ENCODE measurements at places on chromosomes 1 and 21.

DNA sequence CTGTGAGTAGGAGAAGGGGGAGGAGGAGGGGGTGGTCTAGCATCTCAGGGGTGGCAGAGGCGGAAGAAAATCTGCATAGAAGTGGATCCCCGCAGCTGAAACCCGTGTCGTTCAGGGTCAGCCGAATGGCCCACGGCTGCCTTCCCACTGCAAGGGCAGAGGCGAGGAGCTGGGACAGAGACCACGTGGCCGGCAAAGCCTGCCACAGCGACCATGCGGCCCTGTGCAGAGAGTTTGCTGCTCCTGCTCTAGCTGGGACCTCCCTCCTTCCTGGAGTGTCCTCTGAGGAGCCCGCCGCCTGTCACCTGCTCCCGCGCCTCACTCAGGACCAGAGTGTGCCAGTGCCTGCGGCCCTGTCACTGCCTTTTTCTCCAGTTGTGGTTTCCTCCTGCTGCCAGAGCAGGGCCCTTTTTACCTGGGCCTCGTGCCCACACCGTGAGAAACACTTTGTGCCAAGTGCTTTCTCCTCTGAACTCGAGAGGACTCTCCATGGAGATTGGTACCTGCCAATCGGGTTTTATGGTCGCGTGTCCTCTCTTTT lies 5.4 kb upstream of the TRPM2 start:
- DNase-seq: no peak

- DNase-seq: no peak
Measured at GRCh38 chr1:155801149-155801548, 55.9 kb downstream of the GON4L start.

GRCh38 chr1:174584071-174584470 lies 136.3 kb downstream of the GPR52 start:
- DNase-seq: no peak

DNA sequence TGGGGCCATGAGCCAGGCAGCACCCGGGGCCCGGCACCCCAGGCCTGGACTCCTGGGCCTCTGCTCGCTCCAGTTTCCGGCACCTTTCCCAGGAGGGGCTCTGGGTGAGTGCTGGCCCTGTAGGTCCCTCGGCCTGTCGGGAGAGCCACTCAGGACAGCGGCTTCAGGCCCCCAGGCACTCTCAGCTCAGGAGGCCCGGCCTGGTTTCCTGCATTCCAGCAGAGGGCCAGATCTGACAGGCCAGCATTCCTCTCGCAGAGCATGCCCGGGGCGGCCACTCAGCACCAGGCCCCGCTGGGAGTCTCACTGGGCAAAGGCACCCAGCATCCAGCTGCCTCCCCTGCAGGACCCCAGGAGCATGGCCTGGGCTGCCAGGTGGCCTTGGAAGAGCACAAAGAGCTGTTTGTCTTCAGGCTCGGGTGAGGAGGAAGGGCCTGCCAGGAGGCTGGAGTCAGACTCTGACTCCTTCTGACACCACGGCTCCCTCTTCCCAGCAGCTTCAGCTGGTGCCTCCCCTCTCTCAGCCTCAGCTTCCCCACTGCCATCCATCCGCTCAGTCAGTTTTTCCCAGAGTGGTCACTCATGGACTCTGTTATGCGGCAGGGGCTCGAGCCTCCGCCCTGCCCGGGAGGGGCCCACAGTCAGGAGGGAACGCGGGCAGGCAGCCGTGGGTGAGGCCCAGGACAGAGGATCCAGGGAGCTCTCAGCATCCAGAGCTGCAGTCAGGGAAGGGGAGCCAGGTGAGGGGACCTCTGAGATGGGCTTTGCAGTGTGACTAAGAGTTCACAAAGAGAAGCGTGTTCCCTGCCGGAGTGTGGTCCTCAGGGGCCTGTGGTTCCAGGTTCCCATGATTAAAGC lies 51.7 kb downstream of the WNT9A start:
- peak; percentile 88 for DNase-seq

- no peak for DNase-seq
Measured at GRCh38 chr1:211148366-211148765, 14.4 kb upstream of the KCNH1 start.

- no peak for DNase-seq
Measured at GRCh38 chr1:4668743-4669700, 14.6 kb downstream of the AJAP1 start.

DNA sequence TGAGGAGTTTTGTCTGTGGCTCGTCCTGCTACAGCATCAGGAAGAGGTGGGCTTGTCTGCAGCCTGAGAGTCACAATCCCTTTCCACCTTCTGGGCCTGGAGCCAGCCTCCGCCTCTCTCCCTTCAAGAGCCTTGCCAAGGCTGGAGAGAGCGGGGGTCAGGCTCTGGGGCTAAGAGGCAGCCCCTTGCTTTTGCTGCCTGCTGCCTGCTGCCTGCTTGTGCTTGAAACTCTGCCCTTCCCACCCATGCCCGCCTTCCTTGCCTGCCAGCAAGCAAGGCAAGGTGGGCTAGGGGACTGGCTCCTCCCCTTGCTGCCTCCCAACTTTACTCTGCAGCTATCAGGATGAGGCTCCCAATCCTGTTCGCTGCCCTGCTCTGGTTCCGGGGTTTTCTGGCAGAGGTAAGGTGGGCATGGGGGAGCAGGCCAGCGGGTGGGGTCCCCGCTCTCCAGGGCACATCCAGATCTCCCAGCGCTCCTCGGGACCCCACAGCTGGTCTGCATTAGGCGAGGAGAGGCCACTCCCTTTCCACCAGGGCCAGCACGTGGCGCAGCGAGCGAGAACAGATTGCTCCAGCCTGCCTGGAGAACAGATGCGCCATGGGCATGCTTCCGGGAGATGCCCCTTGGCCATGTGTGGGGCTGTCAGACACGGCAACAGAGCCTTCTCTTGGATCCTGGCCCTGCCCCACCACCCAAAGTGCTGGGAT lies 7.5 kb upstream of the PTPN7 start:
- no peak for DNase-seq

DNA sequence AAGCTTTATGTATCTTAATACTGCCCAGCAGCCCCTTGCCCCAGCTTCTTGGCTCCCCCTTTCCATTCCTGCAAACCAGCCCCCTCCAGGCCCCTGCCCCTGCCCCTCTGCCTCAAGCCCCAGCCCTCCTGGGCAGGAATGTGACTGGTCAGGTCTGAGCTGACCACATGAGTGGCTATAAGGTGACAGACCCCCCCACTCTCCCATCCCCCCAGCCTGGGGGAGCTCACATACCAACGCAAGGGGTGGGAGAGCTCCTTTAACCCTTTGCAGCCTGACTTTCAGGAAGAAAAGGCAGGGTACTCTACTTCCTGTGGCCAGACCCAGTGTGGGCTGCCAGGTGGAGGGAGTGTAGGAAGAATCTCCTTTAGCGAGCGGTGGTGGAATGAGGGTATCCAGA lies 33.2 kb downstream of the AHDC1 start:
- DNase-seq: no peak

- DNase-seq: no peak
Measured at GRCh38 chr1:53473463-53473862, 14.3 kb downstream of the DMRTB1 start.

- peak; percentile 45 for DNase-seq
Measured at GRCh38 chr1:30284728-30285475, 438.5 kb downstream of the MATN1 start.

DNA sequence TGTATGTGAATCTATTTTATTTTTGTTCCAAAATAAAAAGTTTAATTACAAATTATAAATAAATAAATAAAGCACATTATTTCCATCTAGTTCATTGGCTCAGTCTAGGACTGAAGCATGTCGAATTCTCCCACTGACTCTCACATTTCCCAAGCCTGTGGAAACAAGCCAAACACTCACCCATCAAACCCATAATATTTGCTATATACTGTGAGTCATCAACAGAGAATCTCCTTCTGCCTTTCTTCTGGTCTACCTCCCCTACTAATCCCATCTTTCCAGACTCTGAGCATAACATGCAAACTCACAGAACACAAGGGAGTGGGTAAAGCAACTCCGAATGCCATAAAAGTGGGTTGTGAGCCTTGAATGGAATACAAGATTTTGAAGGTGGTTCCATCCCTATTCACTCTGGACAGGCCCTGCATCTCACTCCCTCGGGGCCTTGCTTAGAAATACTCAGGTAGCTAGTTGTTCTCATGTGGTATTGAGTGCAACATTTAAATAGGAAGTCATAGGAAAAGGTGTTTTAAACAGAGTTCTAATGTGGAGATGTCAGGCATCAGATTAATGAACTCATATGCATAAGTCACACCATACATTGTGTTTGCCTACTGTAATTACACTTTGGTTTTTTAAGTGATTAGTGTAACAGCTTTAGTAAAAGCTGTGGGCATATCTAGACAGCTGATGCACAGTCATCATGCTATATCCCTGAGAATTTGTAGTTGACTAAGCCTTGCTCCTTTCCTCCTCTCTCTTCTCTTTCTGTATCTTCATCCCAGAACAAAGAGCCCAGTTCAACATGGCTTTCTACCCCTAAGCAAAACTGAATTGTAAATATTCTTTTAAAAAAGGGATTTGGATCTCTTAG lies 47.0 kb downstream of the F5 start:
- DNase-seq: no peak

DNA sequence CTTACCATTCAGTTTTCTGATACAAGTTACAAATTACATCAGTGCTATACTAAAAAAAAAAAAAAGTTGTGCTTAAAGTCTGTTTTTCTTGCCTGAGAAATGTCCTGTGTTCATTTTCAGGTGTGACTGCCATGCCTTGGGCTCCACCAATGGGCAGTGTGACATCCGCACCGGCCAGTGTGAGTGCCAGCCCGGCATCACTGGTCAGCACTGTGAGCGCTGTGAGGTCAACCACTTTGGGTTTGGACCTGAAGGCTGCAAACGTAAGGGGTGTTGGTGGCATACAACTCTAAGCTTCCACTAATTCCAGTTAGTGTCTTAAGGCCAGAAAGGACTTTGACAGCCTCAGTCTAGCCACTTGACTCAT lies 60.1 kb upstream of the LAMC2 start:
- DNase-seq: no peak

DNA sequence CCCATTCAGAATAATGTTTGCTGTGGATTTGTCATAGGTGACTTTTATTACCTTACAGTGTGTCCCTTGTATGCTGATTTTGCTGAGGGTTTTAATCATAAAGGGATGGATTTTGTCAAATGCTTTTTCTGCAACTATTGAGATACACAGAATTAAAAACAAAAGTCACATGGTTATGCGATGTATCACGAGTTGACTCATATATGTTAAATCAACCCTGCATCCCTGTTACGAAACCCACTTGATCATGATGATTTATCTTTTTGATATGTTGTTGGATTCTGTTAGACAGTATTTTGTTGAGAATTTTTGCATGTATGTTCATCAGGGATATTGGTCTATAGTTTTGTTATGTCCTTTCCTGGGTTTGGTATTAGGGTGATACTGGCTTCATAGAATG lies 10.7 kb upstream of the OR2T34 start:
- no peak for DNase-seq

GRCh38 chr1:168295411-168296114 lies 14.9 kb downstream of the TBX19 start:
- no peak for DNase-seq

DNA sequence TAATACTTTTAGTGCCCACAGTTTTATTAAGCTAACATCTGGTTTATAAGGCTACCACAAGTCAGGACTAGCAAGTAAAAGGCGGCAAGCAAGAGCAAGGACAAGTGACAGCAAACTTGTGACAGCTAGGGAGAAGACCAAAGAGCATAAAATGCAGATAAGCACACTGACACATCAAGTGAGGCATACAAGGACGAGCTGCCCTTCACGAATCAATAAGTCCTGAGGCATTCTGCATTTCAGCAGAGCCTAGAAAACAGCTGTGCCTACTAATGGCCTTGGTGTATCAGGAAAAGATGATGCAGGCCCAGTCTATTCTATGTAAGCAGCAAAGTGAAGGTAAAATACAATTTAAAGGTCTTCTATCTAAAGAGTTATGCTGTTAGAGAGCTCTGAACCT lies 74.8 kb downstream of the KRTAP19-8 start:
- no peak for DNase-seq

GRCh38 chr1:206864939-206865671 lies at the start of gene IL20:
IL20 (plus strand) TSS chr1:206865623; CDS start chr1:206865853, 230 bp downstream.
- no peak for DNase-seq

DNA sequence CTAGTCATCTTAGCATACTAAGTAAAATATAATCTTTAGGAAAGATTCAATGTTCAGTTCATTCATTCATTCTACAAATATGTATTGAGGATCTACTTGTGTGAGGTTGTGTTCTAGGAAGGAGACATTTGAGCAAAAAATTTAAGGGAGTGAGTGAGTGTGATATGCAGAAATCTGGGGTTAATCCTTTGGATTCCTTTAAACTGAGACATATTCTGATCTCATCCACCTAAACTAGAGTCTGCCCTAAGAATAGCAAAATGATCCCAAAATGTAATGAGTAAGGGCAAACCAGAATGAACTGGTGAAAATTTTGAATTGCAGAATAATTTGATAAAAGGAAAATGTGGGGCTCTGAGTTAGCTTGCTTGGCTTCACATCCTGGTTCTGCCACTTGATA lies 8.6 kb downstream of the UBE2U start:
- DNase-seq: no peak

GRCh38 chr1:115648717-115649691 lies 7.2 kb downstream of the VANGL1 start:
- DNase-seq: no peak

DNA sequence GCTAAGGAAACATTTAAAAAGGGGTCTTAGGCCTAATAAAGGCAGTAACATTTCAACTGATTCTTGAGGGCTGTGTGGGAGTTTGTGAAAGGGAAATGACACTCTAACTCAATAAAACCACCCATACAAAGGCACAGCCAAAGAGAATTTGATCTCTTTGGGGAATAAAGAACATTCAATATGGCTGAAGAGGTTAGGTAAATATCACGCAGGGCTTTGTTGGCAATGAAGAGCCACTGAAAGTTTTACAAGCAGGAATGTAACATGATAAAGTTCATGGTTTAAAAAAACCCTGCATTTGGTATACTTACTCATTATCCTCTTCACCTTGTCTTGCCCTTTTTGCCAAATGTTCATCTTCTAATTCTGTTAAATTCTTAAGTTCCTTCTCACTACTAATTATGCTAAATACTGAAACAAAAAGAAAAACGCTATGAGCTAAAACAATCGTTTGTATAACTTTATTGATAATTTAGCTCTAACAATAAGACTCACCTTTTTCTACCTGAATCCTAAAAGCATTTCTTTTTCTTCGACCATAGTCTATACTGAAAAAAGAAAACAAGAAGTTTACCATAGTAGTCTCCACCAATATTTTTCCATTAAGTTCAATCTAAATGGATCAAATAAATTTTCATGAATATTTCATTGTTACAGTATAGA lies 12.5 kb downstream of the NVL start:
- no peak for DNase-seq

GRCh38 chr1:162596514-162597170 lies 35.1 kb downstream of the UAP1 start:
- DNase-seq: no peak

DNA sequence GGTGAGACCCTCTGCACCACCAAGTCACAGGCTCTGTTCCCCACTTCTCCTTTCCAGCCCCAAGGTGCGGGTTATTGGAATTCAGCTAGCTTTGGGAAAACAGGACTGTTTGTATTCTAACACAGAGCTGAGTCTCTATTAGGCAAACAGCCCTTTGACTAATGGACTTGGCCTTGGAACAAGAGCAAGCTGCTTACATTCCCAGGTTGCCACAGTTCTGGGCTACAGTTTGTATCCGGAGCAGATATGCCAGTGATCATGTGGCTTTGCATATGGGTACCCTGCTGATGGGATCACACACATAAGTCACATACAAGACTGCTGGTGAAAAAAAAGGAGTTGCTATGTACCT lies 110.5 kb upstream of the COA6 start:
- DNase-seq: no peak
